ENCODE measurements at places on chromosomes 1 and 21.
A peak's percentile ranks its signal among the peaks of the same experiment; 100 is the strongest.

DNA sequence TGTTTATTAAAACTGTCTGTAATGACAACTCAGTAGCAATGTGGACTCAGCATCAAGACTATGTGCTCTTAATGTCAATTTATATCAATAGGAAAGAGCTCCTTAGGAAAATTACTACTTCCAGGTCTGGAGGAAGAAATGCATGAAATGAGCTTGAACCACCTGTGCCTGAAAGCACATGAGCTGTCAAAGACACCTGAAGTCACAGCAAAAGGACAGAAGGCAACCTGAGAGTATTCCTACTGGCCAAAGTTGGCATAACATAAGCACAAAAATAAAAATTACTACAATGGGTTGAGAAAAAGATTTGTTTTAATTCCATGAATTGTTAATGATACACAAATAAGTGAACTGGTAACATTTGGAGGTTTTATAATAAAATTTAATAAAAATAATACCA lies 13.4 kb upstream of the KRTAP7-1 start:
- DNase-seq, result no peak

- DNase-seq, result no peak
These were observed 13.4 kb downstream of the CD58 start for GRCh38 chr1:116557323-116557878.

DNA sequence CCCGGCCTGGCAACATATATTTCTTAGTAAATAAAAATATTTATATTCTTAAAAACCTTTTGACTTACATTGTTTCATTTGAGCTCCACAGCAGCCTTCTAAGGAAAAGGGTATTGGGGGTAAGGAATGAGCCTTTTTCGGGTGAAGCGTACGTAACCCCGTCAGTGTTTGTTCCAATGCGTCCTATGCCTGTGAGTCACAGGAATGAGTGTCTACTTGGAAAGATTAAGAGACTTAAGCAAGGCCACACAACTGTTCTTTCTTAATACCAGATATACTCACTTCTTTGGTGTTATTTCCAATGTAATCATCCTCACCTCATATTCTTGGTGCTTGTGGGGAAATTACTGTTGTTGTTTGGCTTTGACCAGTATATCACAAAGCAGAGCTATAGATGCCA lies 22.7 kb downstream of the WDTC1 start:
- no peak for DNase-seq

DNA sequence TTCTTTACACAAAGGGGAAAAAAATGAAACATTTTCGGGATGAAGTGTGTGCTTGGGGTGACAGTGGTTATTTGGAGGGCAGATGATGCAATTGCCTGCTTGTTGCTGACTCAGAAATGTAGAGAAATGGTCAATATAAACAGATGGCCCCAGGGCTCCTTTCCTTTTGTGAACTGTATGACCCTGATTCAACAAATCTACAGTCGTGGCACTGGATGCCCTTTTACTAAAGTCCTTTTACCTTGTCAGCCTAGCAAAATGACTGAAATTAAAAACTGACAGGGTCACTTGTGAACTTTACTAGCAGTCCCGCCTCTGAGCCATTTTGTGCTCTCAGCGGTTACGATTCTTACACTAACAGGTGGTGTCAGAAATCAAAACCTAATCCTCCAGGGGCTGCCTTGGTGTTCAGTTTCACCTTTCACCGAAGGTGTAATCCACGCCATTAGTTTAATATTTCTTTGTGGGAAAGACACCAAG lies 49.8 kb downstream of the GREM2 start:
- DNase-seq, result no peak

DNA sequence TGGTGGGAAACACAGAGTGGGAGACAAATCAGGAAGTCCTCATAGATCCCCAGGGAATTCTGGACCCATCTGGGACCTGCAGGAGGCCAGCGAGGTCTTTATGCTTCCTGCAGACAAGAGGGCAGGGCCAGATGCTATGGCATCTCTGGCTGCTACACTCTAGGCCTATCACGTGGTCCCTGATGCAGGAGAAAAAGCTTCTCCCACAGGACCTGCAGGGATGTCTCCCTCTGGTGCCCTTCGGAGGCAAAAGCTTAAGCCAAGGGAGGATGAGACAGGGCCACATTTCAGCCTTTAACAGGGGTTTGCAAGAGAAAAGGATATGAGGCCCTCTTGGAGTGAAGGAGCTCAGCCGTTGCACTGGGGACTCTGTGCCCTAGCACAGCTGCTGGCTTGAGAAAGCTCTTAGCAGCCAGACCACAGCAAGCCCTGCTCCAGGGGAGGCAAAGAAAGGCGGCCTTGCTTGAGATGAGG lies 243.0 kb downstream of the C1orf94 start:
- DNase-seq, result peak; percentile 19

GRCh38 chr1:212759683-212760082 lies 31.9 kb downstream of the NSL1 start:
- no peak for DNase-seq

DNA sequence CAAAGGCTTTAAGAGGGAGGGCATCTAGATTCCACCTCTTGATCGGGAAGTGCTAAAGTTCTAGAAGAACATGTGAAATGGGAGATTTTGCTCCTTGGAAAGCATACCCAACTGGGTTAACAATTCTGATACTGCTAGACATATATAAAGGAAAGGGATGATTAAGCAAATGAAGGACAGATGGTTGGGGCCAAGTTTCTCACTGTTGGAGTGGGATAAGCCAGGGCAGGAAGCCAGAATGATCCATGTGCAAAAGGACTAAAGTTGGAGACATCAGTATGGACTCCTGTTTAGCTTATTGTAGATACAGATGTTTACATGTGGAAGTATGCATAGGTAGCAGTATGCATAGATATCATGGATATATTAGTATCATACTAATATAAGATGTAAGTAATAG lies 16.8 kb downstream of the PLA2G5 start:
- DNase-seq, result no peak

- no peak for DNase-seq
These were observed 52.7 kb upstream of the ATP5PO start for GRCh38 chr21:33968080-33968994.

- peak; percentile 11 for DNase-seq
These were observed 273.8 kb downstream of the KCNJ6 start for GRCh38 chr21:37642493-37642892.

- DNase-seq, result no peak
These were observed 25.8 kb upstream of the LSS start for GRCh38 chr21:46254208-46254975.

DNA sequence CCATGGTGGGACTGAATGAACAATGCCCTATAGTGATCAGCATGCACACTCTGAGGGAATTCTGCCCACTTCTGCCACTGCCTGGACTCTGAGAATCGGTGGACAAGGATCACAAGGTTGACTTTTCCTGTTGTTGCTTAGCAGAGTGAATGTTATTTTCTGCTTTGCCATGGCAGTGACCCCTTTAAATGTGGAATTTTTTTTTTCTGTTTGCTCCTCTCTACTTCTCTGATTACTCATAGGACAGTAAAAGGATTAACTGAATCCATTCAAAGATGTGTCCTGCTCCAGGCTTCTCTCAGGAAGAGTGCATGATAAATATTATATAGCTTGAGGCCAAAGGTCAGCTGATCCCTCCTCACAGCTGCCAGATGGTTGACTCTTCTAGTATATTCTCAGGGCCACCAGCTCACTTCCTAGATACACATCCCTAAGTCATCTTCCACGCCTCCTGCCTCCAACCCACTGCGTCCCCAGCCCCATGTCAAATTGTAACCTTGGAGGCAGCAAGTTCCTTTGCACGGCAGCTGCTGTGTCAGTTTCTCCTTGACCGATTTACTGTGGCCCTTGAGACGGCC lies 74.0 kb upstream of the RALGPS2 start:
- no peak for DNase-seq

All from DMS153 (cell line).